GM12878 (cell line): ENCODE measurements at places on chromosomes 4 and X.
A peak's percentile ranks its signal among the peaks of the same experiment; 100 is the strongest.

- H3K27me3 ChIP-seq: no peaks in the 10 kb centered on the region
- no peak overlapping the region for H3K4me3 ChIP-seq
- no peak overlapping the region for H3K27ac ChIP-seq
- no peak for DNase-seq
- no peaks in the 10 kb centered on the region for H3K36me3 ChIP-seq
Observed at GRCh38 chrX:80817002-80817401, 7.3 kb upstream of the BRWD3 start.

- H3K36me3 ChIP-seq: no peaks in the 10 kb centered on the region
- no peaks in the 10 kb centered on the region for H3K27me3 ChIP-seq
- DNase-seq: no peak
- no peaks in the 10 kb centered on the region for H3K4me1 ChIP-seq
Observed at GRCh38 chrX:119288890-119289393, 52.9 kb downstream of the PGRMC1 start.

DNA sequence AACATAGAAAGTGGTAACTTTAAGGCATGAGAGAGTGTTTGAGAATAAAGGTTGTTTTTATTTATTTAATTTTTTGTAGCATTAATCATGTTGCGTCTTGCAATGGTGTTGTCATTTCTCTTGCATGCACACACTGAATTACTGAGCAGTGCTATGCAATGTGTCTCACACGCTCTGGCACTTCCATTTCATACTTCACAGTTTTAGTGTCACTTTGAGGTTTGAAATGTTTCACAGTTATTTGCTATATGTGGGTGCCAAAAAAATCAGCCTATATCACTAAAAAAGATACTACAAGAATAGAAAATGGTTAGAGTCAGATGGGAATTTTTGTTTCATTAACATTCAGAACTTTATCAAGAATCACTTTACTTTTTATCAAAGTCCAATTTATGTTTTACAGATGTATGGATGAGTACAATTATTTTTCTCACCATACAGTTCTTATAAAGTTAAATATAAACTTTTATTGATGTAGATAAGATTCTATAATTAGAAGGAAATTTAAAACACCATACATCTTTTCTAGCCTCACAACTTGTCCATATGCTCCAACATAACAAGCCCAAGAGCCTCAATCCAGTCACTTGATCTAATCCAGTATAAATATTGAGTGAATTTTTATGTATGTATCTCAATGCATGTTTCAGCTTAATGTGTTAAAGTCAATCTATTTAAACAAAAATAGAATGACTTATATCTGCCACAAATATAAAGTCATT is 114.0 kb downstream of the IQCM start:
- H3K27ac ChIP-seq: no peak overlapping the region
- no peaks in the 10 kb centered on the region for H3K36me3 ChIP-seq
- no peaks in the 10 kb centered on the region for H3K27me3 ChIP-seq
- DNase-seq: no peak

- DNase-seq: no peak
- H3K36me3 ChIP-seq: no peaks in the 10 kb centered on the region
- H3K4me1 ChIP-seq: no peaks in the 10 kb centered on the region
- H3K27me3 ChIP-seq: no peaks in the 10 kb centered on the region
- no peak overlapping the region for H3K4me3 ChIP-seq
Observed at GRCh38 chr4:125551466-125551865, 236.7 kb downstream of the FAT4 start.

DNA sequence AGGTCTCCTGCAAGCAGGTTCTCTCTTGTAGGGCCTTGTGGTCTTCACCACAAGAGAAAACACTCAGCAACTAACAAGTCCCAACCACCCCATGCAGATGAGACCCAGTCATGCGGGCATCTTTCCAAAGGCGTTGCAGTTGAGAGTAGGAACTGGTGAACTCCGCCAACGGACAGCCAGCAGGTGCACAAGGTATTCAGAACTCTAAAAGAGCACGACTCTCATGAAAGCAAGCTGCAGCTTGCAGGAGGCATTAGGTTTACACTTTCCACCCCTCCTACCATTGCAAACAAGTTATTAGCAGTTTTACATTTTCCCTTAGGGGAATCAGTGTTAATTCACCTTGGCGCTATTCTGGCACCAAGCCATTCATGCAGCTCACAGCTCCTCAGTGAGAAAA is 173.4 kb upstream of the KIT start:
- no peaks in the 10 kb centered on the region for H3K27me3 ChIP-seq
- H3K36me3 ChIP-seq: no peaks in the 10 kb centered on the region
- H3K4me1 ChIP-seq: no peaks in the 10 kb centered on the region
- H3K4me3 ChIP-seq: no peak overlapping the region
- DNase-seq: no peak

DNA sequence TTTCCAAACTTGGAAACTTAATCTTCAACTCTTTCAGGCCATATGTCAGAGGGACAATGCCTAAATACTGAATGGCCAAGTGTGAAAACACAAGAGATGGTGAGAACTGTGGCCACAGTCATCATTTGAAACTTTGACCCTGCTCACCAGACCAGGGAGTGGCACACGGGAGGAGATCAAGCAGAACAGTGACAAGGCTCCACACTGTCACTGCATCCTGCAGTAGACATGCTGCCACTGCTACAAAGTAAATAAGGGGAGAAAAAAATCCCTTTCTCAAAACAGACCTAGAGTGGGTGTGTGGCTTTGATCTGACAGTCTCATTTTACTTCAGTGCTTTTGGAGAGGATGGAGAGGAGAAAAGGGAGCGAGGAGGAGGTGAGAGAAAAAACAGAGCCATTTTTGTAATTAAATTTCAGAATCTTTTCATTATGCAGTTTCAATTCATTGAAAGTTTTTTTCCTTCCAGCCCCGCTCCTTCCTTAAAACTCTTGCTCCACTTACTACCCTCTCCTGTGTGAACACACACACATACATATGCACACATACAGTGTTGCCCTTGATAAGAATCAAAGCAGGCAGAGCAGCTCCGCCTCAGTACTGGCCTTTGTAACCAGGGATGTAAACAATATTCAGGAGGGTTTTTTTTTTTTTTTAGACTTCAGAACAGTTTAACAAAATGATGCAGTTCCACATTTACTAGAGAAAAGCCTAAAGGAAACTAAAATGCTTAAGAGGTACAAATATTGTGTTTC is 34.4 kb downstream of the NEXMIF start:
- H3K4me3 ChIP-seq: no peak overlapping the region
- peak overlapping the region; percentile 45 for H3K27ac ChIP-seq
- peak; percentile 80 for DNase-seq
- H3K36me3 ChIP-seq: no peaks in the 10 kb centered on the region

GRCh38 chr4:63788271-63788670 is 621.0 kb downstream of the TECRL start:
- H3K4me3 ChIP-seq: no peak overlapping the region
- no peaks in the 10 kb centered on the region for H3K27me3 ChIP-seq
- H3K4me1 ChIP-seq: no peaks in the 10 kb centered on the region
- no peaks in the 10 kb centered on the region for H3K36me3 ChIP-seq
- no peak overlapping the region for H3K27ac ChIP-seq

DNA sequence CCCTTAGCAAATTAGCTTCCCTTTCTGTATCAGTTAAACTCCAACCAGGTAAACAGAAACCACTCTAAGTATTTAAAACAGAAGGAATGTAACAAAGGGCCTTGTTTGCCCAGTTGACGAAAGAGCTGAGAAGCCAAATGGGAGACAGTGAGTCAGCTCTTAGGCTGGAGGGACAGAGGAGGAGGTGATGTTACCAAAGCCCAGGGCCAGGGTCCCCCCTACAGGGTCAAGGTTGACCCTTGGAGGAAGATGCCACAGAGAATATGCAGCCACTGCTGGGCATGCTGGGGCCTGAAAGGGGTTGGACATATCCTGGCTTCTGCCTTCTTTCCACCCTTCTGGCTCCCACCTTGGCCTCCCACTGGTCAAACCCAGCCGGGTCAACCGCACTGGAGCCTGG is 38.3 kb upstream of the LGI2 start:
- H3K27ac ChIP-seq: no peak overlapping the region
- H3K27me3 ChIP-seq: no peaks in the 10 kb centered on the region
- H3K4me3 ChIP-seq: no peak overlapping the region
- H3K4me1 ChIP-seq: no peaks in the 10 kb centered on the region
- DNase-seq: no peak
- no peaks in the 10 kb centered on the region for H3K36me3 ChIP-seq

DNA sequence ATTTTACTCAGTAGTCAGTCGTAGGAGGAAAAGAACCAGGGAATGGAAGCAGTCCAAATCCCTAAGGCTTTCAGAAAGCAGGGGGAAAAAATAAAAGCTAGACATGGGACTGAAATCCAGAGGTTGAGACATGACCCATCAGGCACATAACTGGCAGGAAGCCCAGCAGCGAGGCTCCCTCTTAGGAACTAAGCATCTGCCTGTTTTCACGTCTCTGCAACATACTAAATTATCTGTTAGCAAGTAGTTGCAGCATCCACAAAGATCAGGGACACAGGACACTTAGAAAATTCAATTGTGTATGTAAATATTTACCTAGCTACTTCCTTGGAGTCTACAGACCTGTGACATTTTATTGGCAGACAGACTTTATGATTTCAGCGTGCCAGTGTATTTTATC is 118.0 kb upstream of the EDNRA start:
- H3K36me3 ChIP-seq: no peaks in the 10 kb centered on the region
- H3K4me3 ChIP-seq: no peak overlapping the region

DNA sequence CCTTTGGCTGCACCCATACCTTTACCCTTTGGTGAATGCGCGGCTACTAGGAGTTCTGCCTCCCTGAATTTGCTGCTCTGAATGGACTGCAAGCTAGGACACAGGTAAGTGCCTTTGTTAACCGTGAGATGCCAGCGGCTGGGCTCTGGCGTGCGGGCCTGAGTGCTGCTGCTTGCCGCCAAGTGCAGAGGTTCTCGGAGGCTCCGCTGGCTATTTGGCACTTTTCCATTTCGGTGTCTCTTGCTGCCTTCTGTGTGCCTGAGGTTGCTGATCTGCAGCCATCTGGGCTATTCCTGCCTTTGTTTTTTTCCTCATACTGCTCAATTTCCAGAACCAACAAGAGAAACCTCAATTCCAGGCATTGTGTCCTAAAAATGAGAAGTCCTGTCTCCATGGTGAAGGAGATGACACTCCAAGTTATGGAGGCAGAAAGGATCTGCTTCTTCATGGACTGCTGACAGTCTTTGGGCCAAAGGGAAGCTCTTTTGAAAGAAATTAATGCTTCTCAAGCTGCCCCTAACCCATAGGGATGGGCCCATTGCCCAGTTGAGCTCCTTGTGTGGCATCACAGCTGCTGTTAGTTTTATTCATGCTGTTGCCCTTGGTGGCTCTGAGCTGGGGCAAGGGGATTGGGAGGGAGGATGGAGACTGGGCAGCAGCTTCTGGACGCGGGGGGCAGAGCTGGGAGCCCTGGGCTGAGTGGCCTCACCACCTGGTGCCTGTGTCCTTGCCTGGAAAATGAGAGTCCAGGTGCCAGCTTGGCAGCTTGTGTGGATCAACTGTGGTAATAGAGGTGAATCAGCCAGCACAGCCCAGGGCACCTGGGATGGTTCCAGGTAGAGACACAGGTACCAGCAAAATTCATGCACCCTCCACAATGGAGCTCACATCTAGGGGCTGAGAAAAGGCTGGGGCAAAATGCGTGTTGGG is 3.8 kb upstream of the TBC1D14 start:
- H3K27ac ChIP-seq: no peak overlapping the region
- peaks cover 18% of the 10 kb centered on the region for H3K4me1 ChIP-seq
- H3K36me3 ChIP-seq: no peaks in the 10 kb centered on the region
- no peak for DNase-seq

DNA sequence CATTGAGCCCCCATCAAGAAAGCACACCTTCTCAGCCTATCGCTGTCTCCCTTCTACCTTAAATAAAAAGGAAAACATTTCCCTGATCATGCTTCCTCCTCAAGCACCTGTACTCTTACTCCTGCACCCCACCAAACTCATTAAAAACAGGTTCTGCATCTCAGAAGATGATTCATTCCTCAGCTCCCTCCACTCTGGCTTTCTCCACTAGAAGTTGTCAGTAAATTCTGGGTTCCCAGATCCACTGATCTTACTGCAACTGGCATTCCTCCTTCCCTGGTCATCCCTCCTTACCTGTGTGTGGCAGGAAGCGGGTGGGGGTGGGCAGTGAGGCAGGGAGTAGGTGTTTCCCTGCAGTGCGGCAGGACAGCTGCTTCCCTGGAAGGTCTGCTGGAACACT is 108.8 kb downstream of the GPR143 start:
- no peak overlapping the region for H3K27ac ChIP-seq
- no peaks in the 10 kb centered on the region for H3K4me1 ChIP-seq
- H3K36me3 ChIP-seq: no peaks in the 10 kb centered on the region
- H3K4me3 ChIP-seq: no peak overlapping the region
- no peaks in the 10 kb centered on the region for H3K27me3 ChIP-seq
- no peak for DNase-seq

DNA sequence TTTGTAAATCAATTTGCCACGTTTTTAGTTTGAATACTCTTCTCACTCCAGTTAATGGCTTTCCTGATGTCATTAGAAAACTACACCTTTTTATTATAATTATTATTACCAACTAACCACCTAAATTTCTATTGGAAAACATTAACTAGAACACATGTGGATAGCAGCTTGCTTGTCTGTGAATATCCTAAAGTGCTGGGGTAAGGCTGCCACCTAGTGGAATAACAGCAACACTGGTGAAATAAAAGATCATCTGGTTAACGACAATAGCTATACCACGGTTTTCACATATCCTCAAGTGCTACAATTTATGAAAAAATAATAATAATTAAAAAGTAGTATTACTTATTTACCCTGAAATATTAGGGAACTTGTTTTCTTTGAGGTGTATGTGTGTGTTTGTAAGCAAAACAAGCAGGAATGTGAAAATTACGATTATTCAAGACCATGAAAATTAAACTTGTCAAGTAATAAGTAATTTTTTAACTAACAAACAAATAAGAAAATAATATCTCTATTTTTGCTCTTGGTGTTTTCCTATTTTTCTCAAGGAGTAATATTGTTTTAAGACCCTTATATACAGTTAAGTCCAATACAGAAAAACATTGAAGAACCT is 130.1 kb upstream of the TECRL start:
- no peaks in the 10 kb centered on the region for H3K4me1 ChIP-seq
- no peak overlapping the region for H3K27ac ChIP-seq
- peak; percentile 13 for DNase-seq
- no peaks in the 10 kb centered on the region for H3K27me3 ChIP-seq
- no peak overlapping the region for H3K4me3 ChIP-seq

DNA sequence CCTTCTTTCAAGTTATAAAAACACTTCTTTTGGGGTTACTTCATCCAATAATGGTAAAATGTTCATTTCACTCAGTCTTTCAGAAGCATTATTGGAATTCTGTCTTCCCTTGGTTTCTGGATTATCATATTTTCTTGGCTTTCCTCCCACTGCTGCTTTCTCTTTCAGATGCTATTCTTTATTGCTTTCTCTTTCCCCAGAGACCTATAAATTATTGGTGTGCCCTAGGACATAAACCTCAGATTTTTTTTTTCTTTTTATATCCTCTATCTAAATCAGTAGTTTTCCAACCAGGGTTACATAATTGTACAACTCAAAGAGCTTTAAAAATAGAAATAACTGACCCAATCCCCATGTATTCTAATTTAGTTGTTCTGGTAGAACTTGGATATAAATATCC is 1005.5 kb downstream of the ARAP2 start:
- no peaks in the 10 kb centered on the region for H3K4me1 ChIP-seq
- H3K36me3 ChIP-seq: no peaks in the 10 kb centered on the region
- no peak for DNase-seq
- H3K27ac ChIP-seq: no peak overlapping the region

- H3K27ac ChIP-seq: no peak overlapping the region
- no peak overlapping the region for H3K4me3 ChIP-seq
- DNase-seq: no peak
Observed at GRCh38 chrX:32045149-32045548, 973.3 kb upstream of the FTHL17 start.
